Neuronal stem cell (in vitro differentiated cells): ENCODE measurements at places on chromosomes 4 and X.

- H3K27me3 ChIP-seq: no peaks in the 10 kb centered on the region
- H3K4me3 ChIP-seq: no peak overlapping the region
- H3K36me3 ChIP-seq: no peaks in the 10 kb centered on the region
- H3K4me1 ChIP-seq: no peaks in the 10 kb centered on the region
- H3K27ac ChIP-seq: no peak overlapping the region
- no peak for DNase-seq
Measured at GRCh38 chrX:24920769-24921168, 95.0 kb downstream of the ARX start.

- DNase-seq: no peak
- no peak overlapping the region for H3K4me3 ChIP-seq
- no peaks in the 10 kb centered on the region for H3K36me3 ChIP-seq
- H3K27ac ChIP-seq: no peak overlapping the region
- no peaks in the 10 kb centered on the region for H3K27me3 ChIP-seq
Measured at GRCh38 chr4:85409251-85409650, 65.7 kb upstream of the ARHGAP24 start.

DNA sequence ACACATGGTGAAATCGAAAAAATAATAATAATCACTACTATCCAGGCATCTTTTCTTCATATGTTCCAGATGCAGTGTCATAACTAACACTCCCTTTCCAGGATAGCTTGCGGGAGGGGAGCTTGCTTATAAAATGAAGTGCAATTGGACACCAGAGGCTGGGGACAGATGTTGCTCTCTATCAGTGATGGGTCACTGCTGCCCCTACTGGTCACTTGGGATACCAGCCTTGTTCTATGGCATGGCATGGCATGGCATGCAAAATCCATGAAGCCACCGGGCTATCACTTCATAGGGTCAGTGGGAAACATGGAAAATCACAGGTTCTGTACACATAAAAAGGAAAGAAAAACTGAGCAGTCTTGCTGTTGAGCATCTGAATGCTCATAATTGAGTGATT is 168.1 kb downstream of the GLRA2 start:
- no peak overlapping the region for H3K27ac ChIP-seq
- no peaks in the 10 kb centered on the region for H3K36me3 ChIP-seq
- no peaks in the 10 kb centered on the region for H3K27me3 ChIP-seq
- H3K4me1 ChIP-seq: no peaks in the 10 kb centered on the region

DNA sequence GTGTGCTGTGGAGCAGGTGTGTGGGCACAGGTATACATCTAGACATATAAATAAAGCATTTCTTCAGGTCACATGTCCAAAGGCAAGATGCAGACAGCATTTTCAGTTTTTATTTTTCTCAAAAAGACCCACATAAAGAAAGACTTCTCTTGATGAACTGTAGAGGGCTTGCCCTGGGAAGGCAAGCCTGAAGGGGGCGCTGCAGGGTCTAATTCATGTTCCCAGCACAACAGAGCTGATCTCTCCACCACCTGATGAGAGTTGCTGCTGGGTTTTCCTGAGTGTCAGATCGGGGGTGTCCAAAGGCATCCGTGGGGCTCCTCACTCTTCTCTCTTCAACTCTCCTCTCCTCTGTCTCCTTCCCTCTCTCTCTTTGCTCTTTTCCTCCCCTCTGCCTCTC is 26.6 kb downstream of the ADRA2C start:
- no peaks in the 10 kb centered on the region for H3K4me1 ChIP-seq
- no peak for DNase-seq
- H3K36me3 ChIP-seq: no peaks in the 10 kb centered on the region
- H3K4me3 ChIP-seq: no peak overlapping the region
- H3K27me3 ChIP-seq: no peaks in the 10 kb centered on the region
